ENCODE measurements at places on chromosomes 7 and 10.

DNA sequence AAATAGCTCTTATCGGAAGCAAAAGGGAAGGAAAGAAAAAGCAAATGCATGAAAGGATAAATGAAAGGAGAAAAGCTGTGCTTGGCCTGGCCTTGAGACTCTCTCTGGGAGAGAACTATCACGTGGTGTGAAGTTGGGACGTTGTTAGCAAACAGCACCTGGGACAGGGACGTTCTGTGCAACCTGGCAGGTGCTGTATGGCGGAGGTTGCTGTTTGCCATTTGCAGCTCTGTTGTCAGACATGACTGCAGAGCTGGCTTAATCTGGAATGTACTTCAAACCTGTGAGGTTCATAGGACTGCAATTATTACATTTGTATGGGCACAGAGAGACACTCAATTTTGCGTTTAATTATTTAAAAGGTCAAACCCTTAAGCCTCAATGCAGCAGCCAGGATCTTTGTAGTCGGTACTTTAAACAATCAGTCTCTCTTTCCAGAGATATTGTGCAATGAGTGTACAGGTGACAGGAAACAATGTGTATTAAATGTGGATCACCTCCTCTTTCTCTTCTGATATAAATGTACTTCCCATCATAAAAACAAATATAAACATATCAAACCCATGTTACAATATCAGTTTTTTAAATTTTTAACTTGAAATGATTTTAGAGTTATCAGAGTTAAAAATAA, 800.5 kb upstream of the KCND2 start:
- DNase-seq = no peak

GRCh38 chr7:45890902-45891461, 2.7 kb downstream of the IGFBP1 start:
- peak; percentile 58 for DNase-seq

DNA sequence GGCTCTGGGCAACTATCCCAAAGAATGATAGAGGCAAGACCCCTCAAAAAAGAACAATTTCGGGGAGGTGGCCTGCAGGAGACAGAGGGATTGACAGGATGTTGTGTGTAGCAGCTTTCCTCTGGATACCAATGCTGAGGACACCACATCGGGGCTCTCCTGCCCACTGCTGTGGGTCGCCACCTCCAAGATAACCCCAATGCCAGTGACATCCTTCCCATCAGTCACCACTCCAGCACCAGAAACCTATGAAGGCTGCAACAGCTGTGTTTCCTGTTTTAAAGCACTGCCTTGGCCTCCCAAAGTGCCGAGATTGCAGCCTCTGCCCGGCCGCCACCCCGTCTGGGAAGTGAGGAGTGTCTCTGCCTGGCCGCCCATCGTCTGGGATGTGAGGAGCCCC, 17.6 kb downstream of the ARHGAP19 start:
- no peak for DNase-seq

DNA sequence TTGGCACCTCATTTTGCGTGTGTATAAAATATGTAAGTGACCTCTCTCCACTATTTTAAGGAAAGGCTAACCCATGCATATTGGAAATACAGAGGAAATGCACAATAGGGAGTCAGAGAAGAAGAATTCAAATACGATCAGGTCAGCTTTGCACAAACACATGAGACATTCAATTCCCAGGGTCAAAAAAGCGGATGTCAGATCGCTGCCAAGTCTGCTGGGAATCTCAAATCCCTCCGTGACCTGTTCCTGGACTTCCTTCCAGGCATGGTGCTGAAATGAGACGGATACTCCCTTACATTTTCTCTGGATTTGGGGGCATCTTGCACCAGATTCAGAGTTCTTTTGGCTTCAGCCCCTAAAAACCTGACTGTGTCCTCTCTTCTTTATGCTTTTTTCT, 91.9 kb upstream of the PRKCQ start:
- DNase-seq = no peak

GRCh38 chr10:5710859-5711258, 26.2 kb downstream of the TASOR2 start:
- DNase-seq = no peak

DNA sequence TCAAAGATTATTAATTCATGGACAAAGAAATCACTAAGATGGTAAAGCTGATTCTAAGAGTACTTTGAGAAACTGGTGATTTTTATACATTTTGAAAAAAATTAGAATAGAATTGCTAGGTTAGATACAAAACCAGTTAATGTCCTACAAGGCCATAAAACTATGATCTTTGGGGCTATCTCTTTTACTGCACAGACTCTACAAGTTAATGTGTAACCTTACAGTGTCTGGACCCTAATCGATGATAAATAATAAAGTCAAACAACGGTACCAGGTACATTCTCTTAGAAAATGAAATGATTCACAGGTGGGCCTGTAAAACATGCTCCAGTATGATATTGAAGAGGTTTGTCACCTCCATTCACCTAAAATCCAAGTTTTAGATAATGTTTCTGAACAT, 199.8 kb upstream of the LYZL1 start:
- DNase-seq = no peak

GRCh38 chr7:137110091-137110509, 233.4 kb downstream of the PTN start:
- peak; percentile 7 for DNase-seq

DNA sequence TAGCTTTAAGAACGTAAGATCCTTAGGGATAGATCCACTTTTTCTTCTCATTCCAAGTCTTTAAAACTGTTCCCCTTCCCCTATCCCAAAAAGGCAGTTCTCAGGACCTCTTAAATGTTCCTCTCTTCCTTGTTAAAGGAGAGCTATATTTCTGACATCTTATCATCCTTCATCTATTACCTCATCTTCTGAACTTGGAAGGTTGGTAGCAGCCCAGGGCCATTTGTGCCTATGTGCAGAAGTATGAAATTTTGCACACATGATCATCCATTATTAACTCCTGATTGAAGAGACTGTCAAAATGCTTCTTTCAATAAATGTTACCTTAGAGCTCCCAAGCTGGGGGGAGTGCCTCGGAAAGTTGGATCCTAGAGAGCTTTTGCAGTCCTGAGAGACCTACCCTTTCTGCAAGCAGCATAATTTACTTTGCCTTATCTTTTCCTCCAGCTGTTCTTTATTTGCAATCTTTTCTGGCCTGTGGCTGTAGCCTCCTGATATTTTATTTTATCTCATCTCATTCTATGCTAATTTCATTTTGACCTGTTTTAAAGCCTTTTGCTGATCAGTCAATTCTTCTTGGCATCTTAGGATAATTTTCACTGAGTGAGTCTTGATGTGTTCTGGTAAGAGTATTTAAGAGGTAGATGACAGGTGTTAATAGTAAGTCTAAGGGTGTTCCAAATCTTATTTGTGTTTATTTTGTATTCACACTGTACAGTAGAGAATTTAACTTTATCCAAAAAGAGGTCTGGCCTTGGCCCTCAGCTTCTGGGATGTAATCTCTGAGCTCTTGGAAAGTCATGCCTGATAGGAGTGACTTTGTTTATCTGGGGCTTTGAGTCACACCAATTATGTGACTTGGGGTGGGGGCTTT, 135.0 kb upstream of the PDLIM1 start:
- DNase-seq = no peak

Data from AG20443 (cell line).